NCI-H1930 (cell line): ENCODE measurements at places on chromosomes 7 and 10.

DNA sequence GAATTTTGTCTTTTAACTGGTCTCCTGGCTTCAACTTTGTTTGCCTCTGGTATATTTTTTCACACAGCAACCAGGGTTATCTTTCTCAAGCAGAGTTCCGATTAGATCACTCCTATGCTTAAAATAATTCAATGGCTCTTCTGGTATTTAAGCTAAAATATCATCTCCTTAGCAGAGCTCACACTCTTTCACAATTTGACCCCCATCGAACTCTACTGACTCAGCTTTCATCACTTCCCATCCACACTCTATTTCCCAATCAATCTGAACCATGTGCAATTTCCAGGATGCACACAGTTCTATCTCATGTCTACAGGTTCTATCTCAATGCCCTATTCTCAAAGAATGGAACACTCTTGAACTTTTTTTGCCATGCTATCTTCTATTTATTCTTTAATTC lies 809.5 kb downstream of the GRID1 start:
- DNase-seq: no peak

GRCh38 chr7:128937647-128938543 lies at the start of gene IRF5:
Gene IRF5 (plus strand): TSS chr7:128937927. CDS start chr7:128942082, 4,155 bp downstream.
- DNase-seq: no peak

DNA sequence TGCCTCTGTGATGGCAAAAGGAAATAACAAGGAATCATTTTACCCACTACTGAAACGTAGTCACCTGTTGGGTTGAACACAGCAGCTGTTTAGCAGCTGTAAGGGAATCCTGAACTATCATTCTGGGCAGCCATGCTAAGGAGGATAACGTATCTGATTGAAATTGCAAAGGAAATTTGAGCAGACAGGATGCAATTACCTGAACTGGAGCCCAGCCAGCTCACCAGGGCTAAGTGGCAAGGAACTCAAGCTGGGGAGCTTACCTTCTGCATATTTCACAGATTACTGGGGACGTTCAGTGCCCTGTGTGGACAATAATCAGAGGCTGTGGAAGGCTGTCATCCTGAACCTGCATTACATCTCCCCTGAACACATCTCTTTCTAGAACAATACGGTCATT lies 650.5 kb downstream of the SORCS3 start:
- DNase-seq: no peak

DNA sequence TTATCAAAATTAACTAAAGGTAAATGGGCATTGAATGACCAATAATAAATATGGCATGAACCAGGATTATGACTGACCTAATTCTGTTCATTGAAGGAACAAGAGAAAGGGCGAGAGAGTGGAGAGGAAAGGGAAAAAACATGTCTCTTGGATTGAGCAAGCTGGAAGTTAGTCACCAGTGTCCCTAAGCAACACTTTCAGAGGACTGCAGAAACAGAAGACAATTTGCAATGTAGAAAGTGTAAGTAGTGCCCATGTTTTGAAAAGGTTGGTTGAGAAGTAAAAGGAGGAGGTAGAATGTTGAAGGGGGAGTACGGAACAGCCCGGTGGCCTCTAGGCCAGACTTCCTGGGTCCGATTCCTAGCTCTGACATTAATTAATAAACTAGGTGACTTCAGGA lies 94.6 kb downstream of the FAS start:
- DNase-seq: no peak

GRCh38 chr10:110337906-110338305 lies 33.2 kb upstream of the SMNDC1 start:
- DNase-seq: no peak

GRCh38 chr10:84194424-84195043 lies at the start of gene CDHR1:
Gene CDHR1 (plus strand): TSS chr10:84194537. CDS start chr10:84194761, 224 bp downstream.
- peak; percentile 6 for DNase-seq
